ENCODE measurements at places on chromosomes 16 and 17.

DNA sequence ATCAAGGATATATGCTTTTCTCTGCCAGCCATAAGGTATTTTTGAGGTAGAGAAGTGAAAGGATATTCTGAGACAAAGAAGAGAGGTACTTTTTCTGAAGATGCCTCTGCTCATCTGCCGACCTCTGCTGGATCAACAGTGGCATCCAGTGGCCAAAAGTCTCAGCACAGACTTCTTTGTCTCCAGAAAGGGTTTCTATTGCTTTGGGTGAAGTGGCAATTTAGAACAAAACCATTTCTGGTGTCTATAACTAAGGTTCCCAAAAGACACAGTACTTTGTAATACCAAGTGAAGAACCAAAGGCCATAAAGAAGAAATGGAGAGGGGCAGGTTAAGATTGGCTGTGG is 155.2 kb upstream of the C17orf78 start:
- no peak for DNase-seq

GRCh38 chr16:66544016-66544757 is 5.7 kb downstream of the TK2 start:
- no peak for DNase-seq

GRCh38 chr17:17749921-17750320 is 68.7 kb downstream of the RAI1 start:
- DNase-seq: no peak

GRCh38 chr17:247767-248166 is 66.3 kb upstream of the DOC2B start:
- no peak for DNase-seq

- DNase-seq: peak; percentile 70
Measured at GRCh38 chr16:28925386-28926228, 569 bp upstream of the RABEP2 start.

GRCh38 chr16:62342216-62342615 is 306.0 kb upstream of the CDH8 start:
- DNase-seq: no peak

DNA sequence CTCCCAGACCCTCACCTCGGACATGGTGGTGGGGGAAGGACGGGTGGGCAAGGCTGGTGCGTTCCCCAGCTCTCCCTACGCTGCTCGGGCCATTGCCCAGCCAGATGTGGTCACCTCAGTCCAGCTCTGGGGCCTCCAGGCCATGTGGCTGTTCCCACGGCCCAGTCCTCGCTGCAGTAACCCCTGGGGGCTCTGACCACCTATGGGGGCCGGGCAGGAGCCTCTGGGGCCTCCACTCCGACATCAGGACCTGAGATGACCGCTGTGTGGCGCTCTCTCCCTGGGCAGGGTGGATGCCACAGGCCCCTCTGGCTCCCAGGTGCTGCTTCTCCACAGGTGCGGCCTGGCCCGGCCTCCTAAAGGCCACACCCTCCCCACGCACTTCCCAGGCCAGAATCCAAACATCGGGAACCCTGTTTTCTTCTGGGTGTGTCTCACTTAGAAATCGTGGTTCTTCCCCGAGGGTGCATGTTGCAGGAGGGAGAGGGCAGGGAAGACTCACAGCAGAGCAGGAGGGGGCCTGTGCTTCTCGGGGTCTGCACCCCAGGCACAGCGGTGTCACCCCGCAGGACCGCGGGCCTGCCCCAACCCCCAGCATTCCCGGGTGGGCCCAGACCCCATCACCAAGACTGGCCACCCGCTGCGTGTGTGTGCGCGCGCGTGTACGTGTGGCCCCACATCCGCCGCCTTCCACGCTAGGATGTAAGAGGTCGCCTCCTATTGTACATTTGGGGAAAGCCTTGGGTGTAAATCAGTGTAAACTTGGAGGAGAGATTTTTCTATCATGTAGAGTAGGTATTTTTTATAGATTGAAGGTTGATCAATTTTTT is 5.9 kb upstream of the CAPN15 start:
- DNase-seq: no peak

DNA sequence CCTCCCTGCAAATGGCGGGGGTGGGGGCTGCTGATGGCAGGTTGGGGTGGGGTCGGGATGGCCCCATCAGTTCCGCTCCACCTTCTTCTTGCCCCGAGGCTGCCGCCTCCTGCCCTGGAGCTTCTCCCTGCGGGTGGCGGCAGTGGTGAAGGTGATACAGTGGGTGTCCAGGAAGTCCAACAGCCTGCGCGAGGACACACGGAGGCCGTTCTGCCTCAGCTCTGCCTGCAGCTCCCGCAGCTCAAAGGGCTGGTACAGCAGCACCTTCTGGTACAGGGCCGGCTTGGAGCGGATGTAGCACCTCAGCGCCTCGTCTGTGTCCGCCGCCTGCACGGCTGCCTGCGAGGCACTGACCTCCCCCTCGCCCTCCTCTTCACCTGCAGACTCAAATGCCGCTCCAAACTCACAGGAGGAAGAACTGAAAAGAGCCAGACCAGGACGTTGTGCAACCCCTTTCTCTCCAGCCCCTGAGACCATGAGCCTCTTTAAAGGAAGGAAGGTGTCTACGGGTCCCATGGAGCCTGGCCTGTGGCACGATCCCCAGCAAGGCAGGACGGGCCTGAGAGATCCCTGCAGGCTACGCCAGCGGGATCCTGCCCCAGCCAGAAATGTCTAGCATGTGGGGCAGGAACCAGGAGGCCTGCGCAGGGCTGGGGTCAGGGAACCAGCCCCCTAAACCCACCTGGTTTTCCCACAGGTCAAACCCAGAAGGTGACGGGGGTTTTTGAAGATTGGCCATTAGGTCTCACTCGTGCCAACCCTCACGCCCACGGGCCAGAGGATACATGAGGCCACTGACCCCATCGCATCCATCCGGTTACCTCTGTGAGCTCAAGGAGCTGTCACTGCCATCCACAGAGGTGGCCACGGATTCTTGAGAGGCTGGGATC is 5.3 kb upstream of the NLRC3 start:
- no peak for DNase-seq

DNA sequence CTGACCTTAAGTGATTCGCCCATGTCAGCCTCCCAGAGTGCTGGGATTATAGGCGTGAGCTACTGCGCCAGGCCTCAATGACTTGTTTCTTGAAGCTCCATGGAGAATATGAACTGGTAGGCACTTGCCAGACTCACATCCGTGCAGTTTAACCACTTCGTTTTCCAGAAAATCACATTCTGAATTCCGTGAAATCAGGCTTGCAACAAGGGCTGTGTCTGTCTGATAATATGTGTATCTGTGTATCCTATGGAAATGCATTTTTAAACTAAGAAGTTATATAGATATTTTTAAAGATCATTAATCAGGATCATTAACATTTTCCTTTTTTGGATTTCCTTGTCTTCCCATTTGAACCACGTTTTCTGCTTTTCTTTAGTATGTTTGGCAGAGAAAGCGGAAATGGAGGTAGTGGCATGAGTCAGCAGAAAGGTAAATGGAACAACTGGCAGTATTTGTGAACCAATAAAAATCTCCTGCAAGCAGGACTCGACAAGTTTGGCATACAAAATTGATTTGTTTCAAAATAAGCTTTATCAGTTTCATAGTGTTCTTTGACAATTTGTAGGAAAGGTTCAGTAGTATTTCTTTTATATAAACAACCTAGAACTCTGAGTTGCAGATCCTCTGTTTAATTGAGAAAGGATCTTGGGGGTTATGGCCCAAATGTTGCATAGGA is 33.0 kb downstream of the USP10 start:
- DNase-seq: no peak

DNA sequence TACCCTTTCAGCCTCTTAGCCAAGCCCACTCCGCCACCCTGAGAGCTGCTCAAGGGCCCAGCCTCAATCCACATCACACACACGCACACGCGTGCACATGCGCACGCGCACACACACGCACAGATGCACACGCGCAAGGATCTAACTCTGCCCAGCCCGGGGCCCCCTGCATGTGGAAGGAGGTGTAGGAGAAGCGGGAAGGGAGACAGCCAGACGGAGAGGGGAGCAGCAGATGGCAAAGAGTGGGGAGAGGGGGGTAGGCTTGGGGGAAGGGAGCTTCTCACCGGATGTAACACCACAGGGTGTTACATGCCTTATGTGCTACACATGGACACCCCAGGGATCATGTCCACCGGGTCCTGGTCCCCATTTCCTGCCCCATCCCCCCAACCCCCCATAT is 15.3 kb downstream of the DLG4 start:
- DNase-seq: no peak

GRCh38 chr16:24890746-24891145 is 45.0 kb downstream of the SLC5A11 start:
- DNase-seq: no peak

- no peak for DNase-seq
Measured at GRCh38 chr17:57370037-57370581, 113.8 kb downstream of the MSI2 start.
